EH (cell line): ENCODE measurements at places on chromosomes 2 and 18.
A peak's percentile ranks its signal among the peaks of the same experiment; 100 is the strongest.

DNA sequence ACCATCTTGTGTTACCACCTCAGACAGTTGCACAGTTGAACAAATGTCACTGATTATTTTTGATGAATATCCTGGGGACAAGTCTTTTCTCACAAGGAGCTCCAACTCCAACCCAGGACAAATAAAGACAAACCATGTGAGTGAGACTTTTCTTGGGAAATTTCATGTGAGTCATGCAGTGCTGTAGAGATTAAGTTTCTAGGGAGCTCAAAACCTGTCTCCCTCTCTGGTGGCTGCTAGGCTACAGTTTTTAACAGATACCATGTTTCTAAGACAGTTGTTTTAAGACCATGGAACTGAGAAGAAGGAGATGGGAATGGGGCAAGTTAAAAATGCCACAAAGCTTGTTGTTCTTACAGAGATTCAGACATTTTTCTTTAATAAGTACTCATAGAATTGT, 255.5 kb downstream of the RIT2 start:
- DNase-seq: no peak

DNA sequence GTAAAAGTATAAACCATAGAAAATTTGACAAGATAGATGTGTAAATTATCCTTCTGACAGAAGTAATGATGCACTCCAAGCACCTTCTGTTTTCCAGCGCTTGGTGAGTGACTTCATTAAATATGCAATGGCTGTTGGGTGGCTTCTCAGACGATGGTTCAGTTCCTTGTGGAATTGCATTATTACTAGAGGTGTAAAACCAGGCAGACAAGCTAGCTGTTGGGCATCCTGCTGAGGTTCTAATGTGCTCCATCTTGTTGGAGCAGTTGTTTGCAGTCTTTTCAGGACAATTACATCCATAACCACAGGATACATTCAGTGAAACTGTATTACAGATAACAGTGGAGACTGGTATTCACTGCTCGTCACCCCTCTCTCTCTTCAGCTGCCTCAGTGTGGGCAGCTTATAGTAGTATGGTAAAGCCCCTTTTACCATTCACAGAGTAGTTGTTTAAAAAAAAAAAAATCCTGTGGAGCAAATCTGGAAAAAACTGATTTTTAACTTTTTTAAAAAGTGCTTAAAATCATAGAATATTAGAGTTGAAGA, 143.5 kb downstream of the AGPS start:
- DNase-seq: no peak

GRCh38 chr2:11446733-11447248, 19.2 kb downstream of the E2F6 start:
- peak; percentile 74 for DNase-seq

GRCh38 chr2:229675569-229675968, 38.8 kb downstream of the DNER start:
- DNase-seq: no peak

DNA sequence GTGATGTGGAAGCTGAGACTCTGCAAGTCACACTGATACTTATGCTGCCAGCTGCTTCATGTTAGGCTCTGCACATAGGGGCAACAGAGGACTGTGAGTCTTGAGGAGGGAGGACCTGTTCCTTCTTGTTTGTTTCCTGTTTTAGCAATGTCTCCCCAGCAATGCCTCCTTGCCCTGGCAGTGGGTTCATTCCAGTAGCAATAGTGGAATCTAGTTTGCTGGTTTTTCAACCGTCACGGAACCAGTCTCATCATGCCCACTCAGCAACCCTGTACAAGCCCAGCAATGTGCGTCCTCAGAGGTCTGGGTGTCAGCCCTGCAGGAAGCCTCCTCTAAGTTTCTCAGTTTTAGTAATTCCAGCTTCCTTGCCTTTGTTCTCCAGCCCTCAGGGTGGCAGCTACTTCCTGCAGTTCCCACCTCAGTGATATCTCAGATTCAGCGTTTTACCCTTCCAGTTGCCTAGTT, 20.5 kb upstream of the ITGB6 start:
- no peak for DNase-seq

- DNase-seq: peak; percentile 45
These were observed 108.9 kb downstream of the CD226 start for GRCh38 chr18:69838620-69839411.
